Testis (tissue), 5 donors: ENCODE measurements at places on chromosomes 11 and 22.

DNA sequence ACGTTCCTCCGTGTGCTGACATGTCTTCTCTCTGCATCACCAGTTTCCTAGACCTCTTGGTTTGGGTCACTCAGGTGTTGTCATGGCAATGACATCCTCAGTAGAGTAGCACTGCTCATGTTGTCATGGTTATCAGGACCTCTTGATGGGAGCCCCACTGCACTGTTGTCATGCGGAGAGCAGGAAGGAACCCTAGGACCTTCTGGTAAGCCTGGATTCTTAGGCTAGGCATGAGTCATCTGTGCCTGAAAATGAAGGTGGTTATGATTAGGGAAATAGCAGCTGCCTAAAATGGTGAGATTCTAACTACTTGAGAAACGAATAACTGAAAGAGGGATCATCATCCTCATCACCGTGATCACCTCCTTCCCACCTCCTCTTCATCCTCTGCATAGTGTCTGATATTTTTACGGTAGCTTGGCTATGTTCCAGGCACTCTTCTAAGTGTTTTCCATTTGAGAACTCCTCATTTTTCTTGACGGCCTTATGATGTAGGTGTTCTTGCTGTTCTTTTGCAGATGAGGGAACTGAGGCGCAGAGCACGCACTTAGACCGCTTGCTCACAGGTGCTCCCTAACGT is 858.4 kb downstream of the NTM start:
- DNase-seq = no peak

DNA sequence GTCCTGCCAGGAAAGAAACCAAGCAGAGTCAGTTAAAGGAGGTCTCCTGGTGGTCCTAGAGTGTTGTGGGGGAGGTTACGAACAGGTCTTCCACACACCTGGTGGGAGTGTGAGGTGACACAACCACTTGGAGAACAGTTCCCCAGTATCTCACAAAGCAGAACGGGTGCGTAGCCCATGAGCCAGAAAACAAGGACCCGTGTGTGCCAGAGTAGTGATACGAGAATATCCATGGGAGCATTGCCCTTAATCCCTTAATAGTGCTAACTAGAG is 21.7 kb upstream of the CLDN5 start:
- DNase-seq = no peak

DNA sequence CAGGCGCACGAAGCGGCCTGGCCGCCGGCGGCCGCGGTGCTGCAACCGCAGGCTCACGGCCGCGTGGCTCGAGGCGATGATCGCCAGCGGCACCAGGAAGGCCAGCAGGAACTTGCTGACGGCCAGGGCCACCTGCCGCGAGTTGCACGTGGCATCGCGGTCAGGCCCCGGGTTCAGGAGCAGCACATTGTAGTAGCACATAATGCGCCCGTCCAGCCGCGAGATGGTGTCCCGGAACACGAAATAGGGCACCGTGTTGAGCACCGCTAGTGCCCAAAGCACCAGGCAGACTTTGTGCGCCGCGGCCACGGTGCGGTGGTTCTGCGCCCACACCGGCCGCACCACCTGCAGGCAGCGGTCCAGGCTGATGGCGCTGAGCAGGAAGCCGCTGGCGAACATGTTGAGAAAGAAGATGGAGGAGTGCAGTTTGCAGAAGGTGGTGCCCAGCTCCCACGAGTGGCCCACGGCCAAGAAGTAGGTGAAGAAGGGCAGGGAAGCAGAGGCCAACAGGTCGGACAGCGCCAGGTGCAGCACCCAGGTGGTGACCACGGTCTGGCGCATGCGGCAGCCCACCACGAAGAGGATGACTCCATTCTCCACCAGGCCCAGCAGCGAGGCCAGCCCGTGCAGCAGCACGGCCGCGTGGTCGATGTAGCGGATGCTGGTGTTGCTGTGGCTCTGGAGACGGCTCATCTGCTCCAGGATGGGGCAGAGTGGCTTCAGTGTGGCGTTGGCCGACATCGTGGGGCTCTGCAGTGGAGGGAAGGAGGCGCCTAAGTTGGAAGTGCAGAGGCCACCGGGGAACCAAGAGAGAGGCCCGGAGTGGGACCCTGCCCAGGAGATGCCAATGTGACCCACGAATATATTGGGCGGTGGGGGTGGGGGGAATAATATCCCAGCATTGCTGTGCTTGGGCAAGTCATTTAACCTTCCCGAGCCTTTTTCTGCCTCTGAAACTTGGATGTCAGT is 2.5 kb downstream of the PTGDR2 start:
- DNase-seq = no peak

- no peak for DNase-seq
Measured at GRCh38 chr11:92458486-92458885, 233.9 kb downstream of the FAT3 start.
